ENCODE measurements at places on chromosomes 5 and 9. TPM values are rescaled to one million over a fixed set of nuclear protein-coding genes. Genes with fewer than 3 reads are reported as not detected.

OTP gene
- not detected for polyA plus RNA-seq

PTGER4 gene
- 35.9 TPM for polyA plus RNA-seq

ASS1 gene
- polyA plus RNA-seq, result 14.9 TPM

EPB41L4B gene
- polyA plus RNA-seq, result 0.11 TPM

GRCh38 chr5:124923131-124923530 lies 176.7 kb upstream of the ZNF608 start:
- H3K27ac ChIP-seq, result peak overlapping the region; percentile 8
- H3K4me1 ChIP-seq, result no peaks in the 10 kb centered on the region
- peak; percentile 90 for DNase-seq
- H3K36me3 ChIP-seq, result no peaks in the 10 kb centered on the region
- H3K4me3 ChIP-seq, result no peak overlapping the region

DNA sequence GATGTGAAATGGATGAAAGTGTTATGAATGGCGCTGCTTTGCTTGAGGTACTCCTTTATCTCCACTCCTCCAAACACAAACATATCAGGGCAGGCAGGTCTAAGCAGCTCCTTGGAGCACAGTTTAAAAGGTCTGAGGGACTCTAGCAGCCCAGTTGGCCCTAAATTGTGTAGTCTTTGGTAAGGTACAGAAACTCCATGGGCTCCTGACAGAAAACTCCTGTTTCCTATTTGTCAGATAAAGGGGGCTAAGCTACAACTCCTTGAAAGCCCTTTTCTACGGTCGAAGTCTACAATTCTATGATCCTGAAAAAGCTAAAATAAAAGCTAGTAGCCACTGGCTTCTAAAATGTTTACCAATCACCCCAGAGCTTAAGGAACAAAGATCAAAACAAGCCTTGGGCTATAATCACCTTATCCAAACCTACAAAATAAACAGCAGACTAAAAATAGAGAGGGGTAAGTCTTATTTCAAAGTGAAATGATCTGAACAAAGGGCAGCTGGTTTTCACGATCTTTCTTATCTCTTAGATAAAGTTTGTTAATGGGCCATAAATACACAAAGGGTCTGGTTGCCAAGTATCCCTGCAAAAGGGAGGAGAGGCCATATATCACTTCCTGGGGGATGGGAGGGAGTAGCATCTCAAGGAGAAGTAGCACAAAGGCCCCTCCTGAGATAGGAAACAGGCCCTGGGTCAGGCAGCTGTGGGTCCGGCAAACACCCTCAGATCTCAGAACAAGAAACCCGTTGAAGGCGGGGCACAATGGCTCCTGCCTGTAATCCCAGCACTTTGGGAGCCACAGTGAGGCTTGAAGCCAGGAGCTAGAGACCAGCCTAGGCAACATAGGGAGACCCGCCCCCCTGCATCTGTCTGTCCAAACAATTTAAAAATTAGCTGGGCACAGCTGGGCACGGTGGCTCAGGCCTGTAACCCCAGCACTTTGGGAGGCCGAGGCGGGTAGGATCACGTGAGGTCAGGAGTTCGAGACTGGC lies 28.3 kb upstream of the DENND4C start:
- H3K27me3 ChIP-seq, result no peaks in the 10 kb centered on the region
- H3K27ac ChIP-seq, result no peak overlapping the region
- DNase-seq, result no peak
- no peaks in the 10 kb centered on the region for H3K36me3 ChIP-seq
- H3K4me1 ChIP-seq, result no peaks in the 10 kb centered on the region
- no peak overlapping the region for H3K4me3 ChIP-seq

- H3K36me3 ChIP-seq, result no peaks in the 10 kb centered on the region
- no peak for DNase-seq
- H3K4me1 ChIP-seq, result peaks cover 9% of the 10 kb centered on the region
- H3K27ac ChIP-seq, result no peak overlapping the region
- peaks cover 8% of the 10 kb centered on the region for H3K27me3 ChIP-seq
Measured at GRCh38 chr5:170644501-170644900, 139.0 kb upstream of the GABRP start.

GRCh38 chr5:33317271-33317670 lies 123.5 kb upstream of the TARS1 start:
- H3K36me3 ChIP-seq, result no peaks in the 10 kb centered on the region
- DNase-seq, result peak; percentile 81
- no peak overlapping the region for H3K27ac ChIP-seq

DNA sequence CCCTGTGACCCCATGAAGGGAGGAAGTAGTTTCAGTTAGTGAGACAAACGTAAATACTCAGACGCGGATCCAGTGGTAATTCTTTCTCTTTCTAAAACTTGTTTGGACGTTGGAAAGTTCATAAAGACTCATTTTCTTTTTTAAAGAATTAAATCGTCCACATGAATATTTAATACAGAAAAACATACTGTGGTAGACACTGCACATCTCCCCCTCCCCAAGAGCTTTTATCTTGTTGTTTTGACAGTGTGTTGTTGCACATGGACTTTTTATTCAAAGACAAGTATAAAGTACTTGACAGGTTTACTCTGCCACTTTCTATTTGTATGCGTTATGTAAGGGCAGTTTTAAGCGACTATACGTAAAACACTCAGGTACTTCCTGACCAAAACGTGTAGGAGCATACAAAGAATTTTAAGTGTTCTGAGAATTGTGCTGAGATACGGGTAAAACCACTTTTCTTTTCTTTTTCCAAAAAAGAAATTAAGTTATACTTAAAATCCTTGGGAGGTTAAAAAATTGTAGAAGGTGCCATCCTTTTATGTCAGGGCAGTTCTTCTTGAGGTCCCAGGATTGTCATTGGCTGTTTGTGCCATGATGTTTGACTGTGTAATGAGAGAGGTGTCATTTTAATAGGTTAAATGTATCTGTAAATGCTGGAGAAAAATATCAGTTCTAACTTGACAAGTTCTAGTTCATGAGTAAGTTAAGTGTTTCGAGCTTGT lies 1.3 kb downstream of the NIPBL start:
- H3K36me3 ChIP-seq, result no peaks in the 10 kb centered on the region
- H3K27ac ChIP-seq, result peak overlapping the region; percentile 94
- peak; percentile 59 for DNase-seq
- H3K27me3 ChIP-seq, result no peaks in the 10 kb centered on the region

DNA sequence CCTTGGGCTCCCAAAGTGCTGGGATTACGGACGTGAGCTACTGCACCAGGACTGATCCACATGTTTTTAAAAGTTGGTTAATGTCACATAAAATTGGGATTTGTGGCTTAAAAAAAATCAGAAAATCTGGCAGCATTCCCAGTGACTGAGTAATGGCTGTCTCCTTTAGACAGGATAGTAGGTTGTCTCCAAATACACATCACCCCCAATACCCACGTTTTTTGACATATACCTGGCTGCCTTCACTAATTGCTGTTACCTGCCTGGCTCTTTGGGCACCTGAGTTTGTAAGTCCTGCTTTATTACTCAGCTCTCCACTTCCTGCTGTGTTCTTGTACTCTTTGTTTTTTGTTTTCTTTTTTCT lies 84.8 kb downstream of the KDM4C start:
- H3K27ac ChIP-seq, result no peak overlapping the region
- no peak overlapping the region for H3K4me3 ChIP-seq
- DNase-seq, result peak; percentile 5

Measured in endothelial cell of umbilical vein (primary cell).